ENCODE measurements at places on chromosomes 16 and 17.

DNA sequence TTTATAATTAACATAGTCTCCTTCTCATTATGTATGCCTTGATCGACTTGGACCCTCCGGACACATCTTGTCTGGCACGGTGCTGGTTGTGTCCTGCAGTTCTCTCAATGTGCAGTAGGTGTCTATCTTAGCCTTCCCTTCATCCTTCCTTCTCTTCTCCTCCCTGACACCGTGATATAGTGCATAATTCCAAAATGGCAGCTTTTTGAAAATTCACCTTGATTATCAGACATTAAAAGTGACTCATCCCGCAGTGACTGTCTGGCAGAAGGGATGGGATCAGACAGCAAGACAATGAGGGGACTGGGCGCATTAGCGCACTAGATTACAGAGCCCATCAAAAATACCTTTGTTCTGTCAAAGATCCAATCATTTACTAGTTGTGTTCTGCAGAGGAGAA, 70.0 kb upstream of the PMFBP1 start:
- no peak for DNase-seq

GRCh38 chr17:81331527-81332043, 36.5 kb upstream of the SLC38A10 start:
- DNase-seq = no peak

GRCh38 chr17:79617304-79617703, 6.5 kb upstream of the RBFOX3 start:
- DNase-seq = no peak

DNA sequence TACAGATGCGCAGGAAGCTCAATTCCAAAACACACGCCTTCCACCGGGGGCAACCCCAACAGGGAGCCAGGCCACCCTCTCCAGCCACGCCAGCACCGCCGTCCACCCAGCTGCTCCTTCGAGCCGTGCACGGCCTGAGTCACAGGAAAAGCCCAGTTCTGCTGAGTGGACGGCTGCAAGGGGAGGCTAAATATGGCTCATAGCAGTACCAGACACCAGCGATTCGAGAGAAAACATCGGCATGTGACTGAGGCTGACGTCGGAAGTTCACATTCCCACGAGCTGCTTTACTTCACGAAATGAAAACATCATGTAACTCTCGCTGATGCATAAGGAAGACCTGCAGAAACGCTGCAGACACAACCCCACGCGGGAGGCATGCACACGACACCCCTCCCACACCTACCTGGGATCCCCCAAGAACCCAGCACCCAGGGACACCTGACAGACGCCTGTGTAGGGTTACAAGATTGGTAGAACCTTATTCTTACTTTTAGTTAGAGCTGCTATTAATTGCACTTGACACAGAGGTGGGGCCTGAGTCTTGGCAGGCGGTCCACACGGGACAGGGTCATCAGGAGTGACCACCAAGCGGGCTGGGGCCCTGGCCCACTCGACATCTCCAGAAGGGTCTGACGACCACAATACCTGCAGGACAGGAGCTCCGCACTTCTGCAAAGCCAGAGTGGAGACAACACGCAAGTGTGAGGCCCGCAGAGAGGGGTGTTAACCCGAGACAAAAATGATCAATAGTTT, 116.8 kb downstream of the ANKRD11 start:
- no peak for DNase-seq

DNA sequence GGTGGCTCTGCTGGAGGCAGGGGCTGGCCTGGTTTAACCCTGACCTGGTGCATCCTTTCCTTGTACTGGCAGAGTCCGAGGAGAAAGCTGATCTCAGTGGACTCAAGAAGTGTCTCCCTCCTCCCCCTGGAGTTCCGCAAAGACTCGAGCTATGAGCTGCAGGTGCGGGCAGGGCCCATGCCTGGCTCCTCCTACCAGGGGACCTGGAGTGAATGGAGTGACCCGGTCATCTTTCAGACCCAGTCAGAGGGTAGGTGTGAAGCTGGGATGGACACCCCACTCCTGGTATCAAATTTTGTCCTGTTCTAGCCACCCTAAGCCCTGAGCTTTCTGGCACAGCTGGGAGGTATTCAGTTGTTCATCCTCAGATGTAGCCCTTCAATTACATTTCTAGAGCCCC, 42.5 kb downstream of the IL21R start:
- DNase-seq = no peak

- no peak for DNase-seq
Observed at GRCh38 chr17:58995247-58995940, 111.3 kb downstream of the TRIM37 start.

DNA sequence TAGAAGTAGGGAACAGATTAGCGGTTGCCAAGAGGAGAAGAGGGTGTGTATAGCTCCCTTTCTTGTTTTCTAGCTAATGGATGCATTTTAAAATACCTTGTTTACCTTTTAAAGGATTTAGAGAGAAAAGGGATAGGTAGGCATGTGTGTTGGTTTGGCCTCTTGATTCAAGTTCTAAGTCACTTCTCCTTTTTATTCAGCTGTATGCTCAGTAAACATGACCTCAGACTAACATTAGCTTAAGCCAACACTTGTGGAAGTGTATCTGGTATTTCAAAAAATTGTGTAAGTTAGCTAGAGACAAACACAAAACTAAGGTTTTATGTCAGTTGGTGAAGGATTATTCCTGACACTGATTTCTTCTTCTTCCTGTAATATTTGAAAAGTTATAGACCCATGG, 204.1 kb upstream of the NOG start:
- DNase-seq = no peak

- DNase-seq = no peak
Observed at GRCh38 chr17:34714475-34715410, 135.4 kb downstream of the TMEM132E start.

- DNase-seq = no peak
Observed at GRCh38 chr16:54266363-54266955, 20.1 kb downstream of the IRX3 start.

GRCh38 chr17:79189305-79189704, 114.7 kb downstream of the ENGASE start:
- DNase-seq = no peak

- DNase-seq = no peak
Observed at GRCh38 chr16:80851831-80852230, 47.4 kb upstream of the CDYL2 start.

DNA sequence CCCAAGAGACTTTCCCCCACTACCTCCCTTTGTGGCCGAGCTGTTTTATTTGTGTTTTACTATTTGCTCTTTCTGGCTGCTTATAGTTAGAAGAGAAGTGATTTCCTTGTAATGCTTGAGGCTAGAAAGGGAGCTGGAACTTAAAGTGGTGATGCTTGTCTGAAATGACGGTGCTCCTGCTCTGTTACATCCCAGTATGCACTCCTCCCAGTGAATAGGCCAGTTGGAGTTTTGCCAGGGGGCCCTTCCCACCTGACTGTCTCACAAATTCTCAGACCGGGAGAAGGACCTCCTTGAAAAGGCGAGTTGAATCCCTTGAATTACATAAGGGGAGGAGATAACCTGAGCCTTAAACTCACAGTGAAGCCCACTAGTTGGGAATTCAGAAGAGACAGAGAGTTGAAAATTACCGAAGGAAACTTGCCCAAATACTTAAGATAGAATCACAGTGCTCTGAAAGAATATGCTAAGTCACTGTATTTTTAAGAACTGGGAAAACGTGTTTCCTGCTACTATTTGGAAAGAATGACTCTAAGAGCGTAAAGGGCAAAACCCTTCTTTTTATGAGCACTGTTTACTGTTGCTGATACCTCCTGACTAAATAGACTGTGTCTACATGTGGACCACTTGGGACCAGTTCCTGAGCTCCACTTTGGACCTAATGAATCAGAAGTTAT, 84.7 kb upstream of the CLEC3A start:
- DNase-seq = no peak

DNA sequence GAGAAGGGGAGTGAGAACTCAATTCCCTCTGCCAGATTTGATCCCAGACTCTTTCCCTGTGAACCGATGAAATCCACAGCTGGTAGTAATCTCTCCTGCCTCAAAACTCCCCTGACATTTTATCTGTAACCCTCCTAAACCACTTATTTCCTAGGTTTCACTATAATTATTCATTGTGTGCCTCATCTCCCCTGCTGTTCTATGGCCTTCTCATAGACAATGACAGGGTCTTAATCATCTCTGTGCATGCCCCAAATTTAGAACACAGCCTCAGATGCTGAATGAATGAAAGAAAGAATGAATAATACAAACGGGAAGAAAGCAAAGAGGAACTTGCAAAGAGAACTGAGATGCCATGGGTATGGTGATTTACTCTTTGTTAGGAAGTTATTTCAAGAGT, 451.1 kb downstream of the HS3ST3B1 start:
- DNase-seq = no peak

DNA sequence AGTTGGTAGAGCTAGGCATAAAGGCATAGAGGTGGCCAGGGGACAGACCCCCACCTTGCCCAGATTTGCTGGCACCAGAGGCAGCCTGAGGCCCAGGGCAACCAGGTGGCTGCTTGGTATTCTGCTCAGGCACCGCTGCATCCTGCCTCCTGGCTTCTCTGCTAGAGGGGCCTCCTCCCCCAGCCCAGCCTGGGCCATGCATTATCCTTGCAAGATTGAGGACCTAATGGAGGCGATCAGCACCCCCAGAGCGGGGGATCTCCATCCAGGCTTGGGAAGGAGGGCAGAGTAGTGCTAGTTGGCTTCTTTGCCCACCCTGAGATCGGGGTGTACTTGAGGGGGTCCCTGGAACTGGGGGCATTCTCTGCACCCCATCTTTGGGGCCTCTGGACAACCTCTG, 23.8 kb downstream of the CDK5RAP3 start:
- no peak for DNase-seq

- no peak for DNase-seq
Observed at GRCh38 chr17:73498176-73498575, 146.1 kb downstream of the SDK2 start.

GRCh38 chr17:7313088-7313889, 1.9 kb downstream of the GPS2 start:
- DNase-seq = no peak

- no peak for DNase-seq
Observed at GRCh38 chr16:56889206-56889605, 24.2 kb downstream of the SLC12A3 start.

DNA sequence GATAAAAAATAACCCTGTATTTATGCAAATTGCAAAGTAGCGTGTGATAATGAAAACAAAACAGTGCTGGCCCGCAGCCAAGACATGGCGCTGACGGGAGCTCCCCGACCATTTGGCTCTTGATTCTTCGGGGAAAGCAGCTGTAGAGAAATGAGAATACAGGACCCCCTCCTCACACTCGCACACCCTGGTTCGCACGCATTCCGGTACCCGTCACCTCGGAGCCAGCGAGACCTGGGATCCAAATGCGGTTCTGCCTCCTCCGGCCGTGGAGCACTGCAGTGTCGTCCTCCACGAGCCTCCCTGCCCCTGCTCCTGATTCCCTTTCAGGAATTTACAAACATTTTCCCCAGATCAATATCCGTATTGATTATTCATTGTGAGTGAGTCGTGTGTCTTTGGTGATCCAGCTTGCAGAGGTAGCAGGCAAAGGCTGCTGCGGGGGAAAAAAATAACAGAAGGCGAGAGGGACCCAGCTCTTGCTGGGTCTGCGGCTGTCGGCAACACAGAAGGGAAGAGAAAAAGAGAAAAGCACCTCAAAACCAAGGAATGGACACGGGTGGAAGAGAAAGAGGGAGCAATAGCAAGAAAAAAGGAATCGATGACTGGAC, 184.1 kb upstream of the ZFHX3 start:
- DNase-seq = no peak

- DNase-seq = no peak
Observed at GRCh38 chr17:17681744-17682292, 560 bp downstream of the RAI1 start.

DNA sequence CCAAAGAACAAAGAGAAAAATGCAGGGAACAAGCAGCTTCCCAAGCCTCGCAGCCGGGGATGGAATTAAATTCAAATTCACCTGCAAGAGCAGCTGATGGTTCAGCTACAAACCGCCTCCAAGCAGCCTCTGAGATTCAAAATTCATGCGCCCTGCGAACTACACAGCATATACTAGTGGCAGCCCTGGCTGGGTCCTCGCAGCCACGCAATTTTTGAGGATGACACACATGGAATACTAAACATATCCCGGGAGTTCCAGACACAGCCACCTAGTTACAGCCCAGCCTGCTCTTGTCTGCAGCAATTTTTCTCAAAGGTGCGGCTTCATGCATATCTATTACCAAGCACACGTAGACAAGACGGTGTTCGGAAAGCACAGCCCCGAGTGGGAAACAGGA, 35.9 kb upstream of the KIFC3 start:
- no peak for DNase-seq

DNA sequence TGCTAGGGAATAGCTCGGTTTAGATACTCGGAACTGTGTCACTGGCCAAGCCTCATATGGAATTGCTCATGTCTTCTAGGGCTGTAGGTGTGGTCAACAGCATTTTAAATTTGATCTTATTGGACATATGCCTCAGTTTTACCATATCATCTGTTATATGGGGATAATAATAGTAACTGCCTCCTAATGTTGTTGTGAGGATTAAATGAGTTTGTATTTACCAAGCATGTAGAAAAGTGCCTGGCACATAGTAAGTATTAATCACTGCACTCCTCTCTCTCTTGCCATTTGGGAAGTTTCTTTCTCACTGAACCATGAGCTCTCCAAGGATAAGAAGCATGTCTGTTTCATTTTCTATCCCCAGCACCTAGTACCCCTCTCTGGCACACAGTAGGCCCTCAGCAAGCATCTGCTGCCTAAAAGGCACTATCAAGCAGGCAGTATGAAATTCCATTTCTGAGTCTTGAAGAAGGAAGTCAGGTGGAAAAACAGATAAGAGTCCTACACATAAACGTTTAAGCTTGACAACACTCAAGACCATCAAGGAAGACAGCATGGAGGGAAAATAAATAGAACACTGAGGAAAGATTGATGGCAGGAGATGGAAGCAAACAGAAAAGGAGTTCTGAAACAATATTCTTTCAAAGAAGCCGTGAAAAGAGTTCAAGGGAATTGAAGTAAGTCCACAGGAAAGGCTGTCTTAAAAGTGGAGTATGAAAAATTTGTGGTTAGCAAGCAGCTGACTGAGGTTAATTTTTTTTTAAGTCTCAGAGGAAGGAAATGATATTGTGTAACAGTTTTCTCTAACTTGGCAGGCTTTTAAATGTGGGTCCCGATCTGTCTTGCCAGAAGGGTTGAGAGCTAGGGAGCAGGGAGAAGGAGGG, 2.2 kb upstream of the ATP6V0A1 start:
- DNase-seq = no peak

- peak; percentile 54 for DNase-seq
Observed at GRCh38 chr16:22206842-22207714, 1.0 kb downstream of the EEF2K start.

GRCh38 chr17:44382917-44383316, 6.5 kb downstream of the ITGA2B start:
- DNase-seq = no peak

DNA sequence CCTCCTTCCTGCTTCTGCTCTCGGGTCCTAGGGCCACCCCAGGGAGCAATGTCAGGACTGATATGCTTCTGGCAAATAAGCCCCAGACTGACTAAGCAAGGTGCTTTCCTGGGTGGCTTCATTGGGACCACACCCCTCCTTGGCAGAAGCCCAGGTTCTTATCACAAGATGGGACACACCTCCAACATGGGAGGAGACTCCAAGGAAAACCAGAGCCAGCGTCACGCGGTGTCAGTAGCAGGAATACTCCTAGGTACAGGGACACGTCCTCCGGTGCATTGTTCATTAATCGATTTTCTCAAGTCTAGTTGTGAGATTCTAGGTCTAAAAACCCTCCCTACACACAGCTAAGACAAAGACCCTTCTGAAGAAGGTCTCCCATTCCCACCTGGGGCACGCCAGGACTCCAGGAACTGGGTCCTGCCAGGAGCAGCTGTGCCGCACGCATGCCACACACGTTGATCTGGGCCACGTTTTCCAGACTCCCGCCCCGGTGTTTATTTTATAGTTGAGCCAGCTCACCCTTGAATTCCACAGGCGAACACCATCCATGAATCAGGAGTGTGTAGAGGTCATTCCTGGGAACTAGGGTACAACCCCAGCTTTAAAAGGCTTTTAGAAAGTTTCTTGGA, 30.8 kb downstream of the FA2H start:
- DNase-seq = no peak

All from stimulated activated CD8-positive, alpha-beta memory T cell treated with anti-CD3 and anti-CD28 coated beads, Interleukin-4, amount 100 ng/mL, for 4 hours (primary cell).